ENCODE measurements at places on chromosomes 16 and 17.

- DNase-seq = no peak
Measured at GRCh38 chr16:74901606-74902005, 83.3 kb downstream of the WDR59 start.

- no peak for DNase-seq
Measured at GRCh38 chr17:4807605-4808377, 839 bp downstream of the PLD2 start.

DNA sequence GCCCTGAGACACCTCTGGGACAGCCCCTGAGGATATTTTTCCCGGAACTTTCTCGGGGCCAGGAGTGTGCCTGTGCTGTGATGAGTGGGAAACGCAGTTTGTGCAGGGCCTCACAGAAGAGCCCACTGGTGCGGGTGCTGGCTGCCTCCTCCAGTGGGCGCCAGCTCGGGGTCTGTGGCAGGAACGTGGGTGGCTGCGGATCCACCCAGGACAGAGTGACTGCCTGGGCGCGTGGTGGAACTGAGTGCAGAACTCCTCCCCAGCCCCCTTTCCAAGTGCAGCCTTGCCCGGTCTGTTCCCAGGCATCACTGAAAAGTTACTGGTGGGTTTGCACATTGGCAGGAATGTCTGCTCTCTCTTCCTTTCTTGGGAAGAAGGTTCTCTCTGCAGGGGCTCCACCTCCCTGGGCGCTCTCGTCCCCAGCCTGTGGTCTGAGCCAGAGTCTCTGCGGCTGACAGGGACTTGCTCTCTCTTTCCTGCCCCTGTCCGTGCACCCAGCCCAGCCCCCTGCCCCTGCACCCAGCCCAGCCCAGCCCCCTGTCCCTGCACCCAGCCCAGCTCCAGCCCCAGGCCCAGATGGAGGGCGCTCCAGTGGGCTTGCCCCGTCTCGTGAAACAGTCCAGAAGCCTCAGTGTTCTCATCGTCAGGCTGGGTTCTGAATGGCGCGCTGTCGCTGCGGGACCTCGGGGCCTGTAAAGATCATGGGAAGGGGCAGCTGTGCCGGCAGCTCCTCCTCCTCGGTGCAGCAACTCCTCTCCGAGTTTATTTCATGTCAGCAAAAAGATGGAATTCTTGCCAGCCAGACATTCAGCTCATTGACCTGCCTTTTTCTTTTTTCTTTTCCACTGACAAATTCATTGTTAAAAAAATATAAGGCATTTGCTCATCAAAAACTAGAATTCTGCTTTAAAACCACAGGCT, 117.5 kb downstream of the BANP start:
- no peak for DNase-seq

DNA sequence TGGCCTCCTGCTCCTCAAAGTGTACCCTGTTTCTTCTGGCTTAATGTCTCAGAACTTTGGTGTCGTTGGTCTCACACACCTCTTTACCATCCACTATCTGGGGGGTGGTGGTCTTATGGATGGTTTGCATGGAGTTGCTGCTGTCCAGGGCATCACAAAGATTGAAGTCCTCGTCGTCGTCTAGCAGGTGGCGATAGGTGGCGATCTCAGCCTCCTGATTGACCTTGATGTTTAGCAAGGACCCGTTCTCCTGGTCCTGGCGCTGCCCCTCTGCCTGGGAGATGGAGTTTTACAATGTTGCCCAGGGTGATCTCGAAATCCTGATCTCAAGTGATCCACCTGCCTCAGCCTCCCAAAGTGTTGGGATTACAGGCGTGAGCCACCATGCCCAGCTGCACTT, 31.1 kb upstream of the HELZ start:
- DNase-seq = no peak

GRCh38 chr16:59880611-59881010, 1146.5 kb upstream of the GOT2 start:
- DNase-seq = no peak

- DNase-seq = no peak
Measured at GRCh38 chr16:60127196-60127595, 1393.1 kb upstream of the GOT2 start.

DNA sequence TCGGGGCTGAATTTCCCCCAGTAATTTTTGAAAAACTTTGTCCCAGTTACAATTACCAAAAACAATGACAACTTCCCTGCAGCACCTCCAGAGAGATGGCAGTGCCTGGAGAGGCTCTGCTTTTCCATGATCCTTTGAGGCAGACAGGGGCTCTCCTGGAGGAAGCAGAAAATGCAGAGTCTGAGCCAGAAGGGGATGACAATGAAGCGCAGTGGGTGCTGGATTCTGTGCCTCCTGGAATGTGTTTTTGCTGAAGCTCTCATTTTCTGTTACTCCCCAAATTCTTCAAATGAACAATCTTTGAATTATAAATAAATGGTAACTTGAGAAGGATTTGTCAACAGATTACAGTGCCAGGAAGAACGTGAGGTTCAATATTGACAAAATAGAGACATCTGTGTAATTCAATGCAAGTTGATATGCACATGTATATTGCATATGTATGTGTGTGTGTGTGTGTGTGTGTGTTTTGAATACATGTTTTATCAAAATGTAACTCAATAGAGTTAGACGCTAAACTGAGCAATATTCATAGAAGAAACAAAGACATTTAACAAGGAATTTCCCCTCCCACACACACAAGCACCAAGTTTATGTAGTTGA, 9.7 kb upstream of the RUSF1 start:
- no peak for DNase-seq

DNA sequence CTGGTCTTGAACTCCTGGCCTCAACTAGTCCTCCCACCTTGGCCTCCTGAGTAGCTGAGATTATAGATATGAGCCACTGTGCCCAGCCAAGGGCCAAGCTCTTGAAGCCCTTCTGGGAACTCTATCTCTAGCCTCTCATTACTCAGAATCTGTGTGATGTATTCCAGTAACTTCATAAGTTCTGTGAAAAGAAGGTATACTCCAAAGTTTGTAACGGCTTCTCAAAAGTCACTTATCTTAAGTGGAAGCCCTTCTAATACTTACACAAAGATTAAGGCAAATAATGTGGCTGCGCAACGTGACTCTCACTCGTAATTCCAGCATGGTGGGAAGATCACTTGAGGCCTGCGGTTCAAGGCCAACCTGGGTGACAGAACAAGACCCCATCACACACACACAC, 19.1 kb upstream of the ATP6V0C start:
- no peak for DNase-seq

Data from fibroblast of the aortic adventitia (primary cell).